ENCODE measurements at places on chromosomes 1 and 21.

- DNase-seq = no peak
These were observed 92.8 kb upstream of the CDC42BPA start for GRCh38 chr1:227411066-227411465.

- no peak for DNase-seq
These were observed 57.3 kb downstream of the SLC25A24 start for GRCh38 chr1:108142773-108143394.

DNA sequence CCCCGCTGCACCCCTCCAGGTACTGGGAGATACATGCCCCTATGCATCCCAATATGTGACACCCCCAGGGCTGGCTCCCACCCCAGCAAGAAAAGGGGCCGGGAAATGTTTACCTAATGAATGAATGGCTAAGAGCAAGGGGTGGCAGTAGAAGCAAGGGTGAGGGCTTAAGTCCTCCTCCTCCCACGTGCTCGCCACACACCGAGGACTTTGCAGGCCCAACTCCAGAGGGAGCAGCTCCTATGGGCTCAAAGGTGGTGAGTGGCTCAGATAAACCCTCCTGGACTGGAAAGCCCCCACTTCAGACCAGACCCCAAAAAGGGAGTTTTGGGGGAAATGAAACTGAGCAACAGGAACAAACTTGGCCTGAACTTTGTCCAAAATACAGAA, 11.4 kb downstream of the SLC45A3 start:
- no peak for DNase-seq

- DNase-seq = no peak
These were observed 52.2 kb downstream of the SLC27A3 start for GRCh38 chr1:153827168-153827964.

- DNase-seq = no peak
These were observed 19.4 kb downstream of the EXTL2 start for GRCh38 chr1:100875228-100875627.

GRCh38 chr1:46595127-46595526, 8.9 kb downstream of the MKNK1 start:
- no peak for DNase-seq

DNA sequence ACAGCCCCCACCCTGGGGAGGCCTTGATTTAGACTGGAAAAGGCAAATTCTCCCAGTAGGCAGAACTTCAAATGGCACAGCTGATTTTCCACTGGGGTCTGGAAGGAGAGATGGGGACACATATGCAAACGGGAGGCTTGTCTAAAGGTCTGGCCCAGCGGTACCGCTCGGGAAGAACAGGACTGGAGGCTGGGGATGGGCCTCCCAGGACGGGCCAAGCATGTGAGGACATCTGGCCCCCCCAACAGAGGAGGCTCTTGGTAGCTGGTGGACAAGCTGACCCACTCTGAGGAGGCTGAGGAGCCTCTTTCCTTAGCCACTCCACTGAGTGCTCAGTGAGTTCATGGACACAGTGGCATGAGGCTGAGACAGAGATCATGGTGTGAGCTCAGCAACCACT, 170.0 kb downstream of the NPHP4 start:
- no peak for DNase-seq

DNA sequence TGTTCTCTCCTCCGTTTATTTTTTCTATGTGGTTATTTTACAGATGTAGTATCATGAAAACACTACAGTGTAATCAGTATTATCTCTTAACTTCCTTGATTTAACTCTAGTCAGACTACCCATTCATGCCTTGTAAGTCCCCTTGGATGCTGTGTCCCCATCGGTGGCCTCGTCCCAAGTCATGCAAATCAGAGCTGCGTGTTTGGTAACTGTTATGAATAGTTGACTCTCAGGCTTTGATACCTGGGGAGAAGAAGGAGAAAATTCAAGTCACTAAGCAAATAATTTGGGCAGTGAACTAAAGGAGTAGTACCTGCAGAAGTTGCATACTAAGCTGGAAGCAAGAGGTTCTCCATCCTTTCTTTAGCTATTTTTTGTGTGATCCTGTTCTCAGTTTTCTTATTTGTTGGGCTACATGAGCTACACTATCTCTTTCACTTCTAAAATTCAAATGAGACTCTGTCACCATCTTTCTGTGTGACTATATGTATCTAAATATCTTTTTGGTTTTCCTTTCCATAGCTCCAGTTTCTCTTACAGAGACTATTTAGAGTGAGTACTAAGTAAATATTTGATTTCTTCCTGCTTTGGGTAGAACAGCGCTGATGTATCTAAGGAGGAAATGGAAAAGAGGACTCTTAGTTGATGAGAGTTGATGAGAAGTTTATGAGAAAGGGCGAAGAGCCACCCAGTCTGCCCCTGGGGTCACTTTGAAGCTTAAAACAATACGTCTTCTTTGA, 50.9 kb downstream of the VANGL2 start:
- no peak for DNase-seq

- no peak for DNase-seq
These were observed 66.0 kb upstream of the PAX7 start for GRCh38 chr1:18564676-18565075.

- DNase-seq = no peak
These were observed 232.9 kb upstream of the COA6 start for GRCh38 chr1:234140388-234140787.

Data from pancreas (tissue), 10 donors.